ENCODE measurements at places on chromosomes 1 and 21.

GRCh38 chr1:54653036-54653435 lies 11.4 kb downstream of the MROH7 start:
- DNase-seq = no peak

DNA sequence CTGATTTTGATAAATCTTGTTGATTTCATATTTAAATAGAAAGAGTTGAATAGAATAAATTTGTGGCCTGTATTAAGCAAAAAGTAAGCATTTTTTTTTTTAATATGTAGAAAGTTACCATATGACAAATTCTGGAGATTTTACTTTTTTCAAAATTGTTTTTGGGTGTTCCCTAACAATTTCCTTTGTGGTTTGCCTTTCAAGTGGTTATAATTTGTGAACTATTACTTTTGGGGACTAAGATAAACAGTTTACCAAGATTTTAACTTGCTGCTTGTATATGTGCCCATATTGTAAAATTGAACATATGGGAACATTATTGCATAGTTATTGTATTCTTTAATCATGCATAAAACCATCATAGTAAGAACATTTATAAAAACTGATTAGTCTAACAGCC lies 34.6 kb downstream of the SLC30A7 start:
- DNase-seq = no peak

DNA sequence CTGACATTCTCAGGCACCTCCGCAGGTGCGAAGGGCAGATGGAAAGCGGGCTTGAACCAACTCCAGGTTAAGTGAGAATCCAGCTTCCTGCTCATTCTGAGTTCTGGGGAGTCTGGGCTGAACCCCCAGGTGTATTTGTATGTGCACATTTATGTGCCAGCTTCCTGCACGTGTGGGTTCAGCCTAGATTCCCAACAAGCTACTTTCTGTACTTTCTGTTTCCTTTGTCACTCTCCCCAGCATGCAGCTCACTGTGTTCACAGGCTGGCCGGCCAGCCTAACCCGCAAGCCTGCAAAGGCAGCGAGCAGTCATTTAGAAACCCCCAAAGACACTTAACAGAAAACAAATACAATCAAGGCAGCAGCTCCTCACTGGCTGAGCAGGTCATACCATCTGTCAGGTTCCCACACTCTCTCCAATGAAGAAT lies 1.3 kb upstream of the IL19 start:
- DNase-seq = no peak

- no peak for DNase-seq
Observed at GRCh38 chr1:235945775-235946570, 79.3 kb upstream of the LYST start.

DNA sequence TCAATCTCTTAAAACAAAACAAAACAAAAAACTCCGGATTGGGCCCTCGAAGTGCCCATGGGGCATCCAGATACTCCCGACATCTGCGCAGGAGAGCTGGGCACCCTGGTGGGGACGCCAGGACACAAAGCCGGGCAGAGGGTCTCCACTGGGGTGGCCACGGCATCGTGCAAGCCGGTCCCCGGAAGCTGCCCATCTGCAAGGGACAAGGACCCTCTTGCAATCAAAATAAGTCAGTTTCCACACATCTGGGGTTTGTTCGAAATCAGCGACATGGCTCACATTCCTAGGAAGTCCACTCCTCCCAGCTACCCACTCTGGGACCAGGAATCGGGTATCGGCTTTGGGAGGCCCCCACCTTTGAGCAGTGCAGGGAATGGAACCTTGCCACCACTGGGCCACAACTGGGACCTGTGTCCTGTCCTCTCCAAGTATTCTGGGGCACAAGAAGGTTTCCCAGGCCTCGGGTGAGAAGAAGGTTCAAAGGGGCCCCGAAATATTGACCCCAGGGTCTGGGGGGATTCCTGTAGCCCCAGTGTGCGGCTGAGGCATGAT lies 4.6 kb upstream of the PRDM16 start:
- no peak for DNase-seq

DNA sequence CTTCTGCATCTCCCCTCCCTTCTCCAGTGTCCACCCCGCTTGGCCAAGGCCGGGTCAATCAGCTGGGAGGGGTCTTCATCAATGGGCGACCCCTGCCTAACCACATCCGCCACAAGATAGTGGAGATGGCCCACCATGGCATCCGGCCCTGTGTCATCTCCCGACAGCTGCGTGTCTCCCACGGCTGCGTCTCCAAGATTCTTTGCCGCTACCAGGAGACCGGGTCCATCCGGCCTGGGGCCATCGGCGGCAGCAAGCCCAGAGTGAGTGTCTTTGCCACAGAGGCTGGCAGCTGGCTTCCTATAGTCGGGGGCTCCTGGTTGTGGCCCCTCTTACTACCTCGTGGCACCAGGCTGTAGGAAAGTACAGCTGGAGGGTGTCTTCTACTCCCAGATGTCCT lies 3.6 kb downstream of the PAX7 start:
- no peak for DNase-seq

DNA sequence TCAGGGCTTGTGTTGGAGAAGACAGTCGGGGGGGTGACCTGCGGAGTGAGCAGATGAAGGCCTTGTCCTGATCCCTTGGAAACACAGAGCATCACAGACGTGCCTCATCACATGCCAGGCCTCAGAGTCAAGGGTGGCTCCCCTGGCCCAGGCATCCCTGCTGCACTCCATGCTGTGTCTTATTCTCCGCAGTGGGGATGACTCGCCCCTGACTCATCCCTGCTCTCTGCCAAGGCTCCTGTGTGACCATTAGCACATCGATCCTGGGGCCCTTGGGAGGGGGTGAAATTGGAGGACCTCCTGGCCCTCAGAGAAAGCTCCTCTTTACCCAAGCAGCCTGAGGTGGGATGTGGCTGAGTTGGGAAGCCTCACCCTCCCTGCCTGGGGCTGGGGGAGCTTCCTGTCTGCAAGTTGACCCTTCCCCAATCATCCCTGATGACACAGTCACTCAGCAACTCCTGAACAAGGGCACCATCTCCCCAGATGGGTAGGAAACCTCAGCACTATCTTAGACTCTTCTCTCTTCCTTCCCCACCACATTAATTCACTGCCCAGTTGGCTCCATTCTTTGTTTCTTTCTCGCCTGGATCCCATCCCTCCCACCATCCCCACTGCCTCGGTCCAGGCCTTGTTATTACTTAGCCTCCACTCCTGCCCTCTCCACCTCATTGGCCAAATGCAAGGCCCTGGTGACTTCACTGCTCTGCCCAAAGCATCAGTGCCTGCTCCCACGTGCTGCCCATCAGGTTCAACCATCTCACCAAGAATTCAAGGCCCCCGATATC lies 74.6 kb downstream of the CAMK2N1 start:
- DNase-seq = no peak

DNA sequence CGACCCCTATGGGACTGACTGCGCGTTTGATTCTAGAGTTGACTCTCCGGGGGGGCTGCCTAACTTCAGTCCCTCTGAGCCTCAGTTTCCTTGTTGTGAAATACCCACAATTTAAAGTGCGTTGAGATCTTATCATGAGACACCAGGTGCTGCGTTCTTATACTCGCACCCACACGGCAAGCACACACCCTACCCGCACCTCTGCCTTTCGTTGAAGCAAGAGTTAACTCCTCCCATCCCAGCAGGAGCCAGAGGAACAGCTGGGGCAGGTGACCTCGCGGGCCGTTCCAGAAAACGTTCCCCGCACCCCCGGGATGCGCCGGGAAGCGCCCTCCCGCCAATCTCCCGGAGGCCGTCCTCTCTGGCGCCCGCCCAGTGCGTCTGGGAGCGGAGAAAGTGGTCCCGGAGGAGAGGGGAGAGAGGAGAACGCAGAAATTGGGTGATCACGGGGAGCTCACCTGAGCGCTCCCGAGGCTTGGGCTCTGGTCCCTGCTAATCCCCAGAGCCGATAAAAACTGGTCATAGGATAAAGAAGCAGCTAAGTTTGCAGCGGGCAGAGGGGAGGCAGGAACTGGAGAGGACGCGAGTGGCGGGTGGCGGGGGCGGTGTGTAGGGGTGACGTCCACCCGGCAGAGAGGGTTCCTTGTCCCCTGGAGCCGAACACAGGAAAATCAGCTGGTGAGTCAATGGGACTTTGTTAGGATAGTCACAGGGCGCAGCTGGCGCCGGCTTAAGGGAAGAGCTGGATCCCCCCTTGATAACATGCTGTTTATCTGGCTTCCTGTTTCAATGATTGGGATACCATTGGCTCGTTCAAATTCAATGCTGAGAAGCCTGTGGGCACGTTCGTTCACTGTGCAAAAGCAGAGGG lies 869 bp downstream of the NAV1 start:
- DNase-seq = peak; percentile 61

GRCh38 chr1:25683177-25683576 lies 66.6 kb downstream of the MAN1C1 start:
- DNase-seq = no peak

GRCh38 chr1:204126956-204127355 lies 24.9 kb downstream of the ETNK2 start:
- DNase-seq = no peak

GRCh38 chr1:210143465-210144062 lies 89.0 kb upstream of the SERTAD4 start:
- no peak for DNase-seq

DNA sequence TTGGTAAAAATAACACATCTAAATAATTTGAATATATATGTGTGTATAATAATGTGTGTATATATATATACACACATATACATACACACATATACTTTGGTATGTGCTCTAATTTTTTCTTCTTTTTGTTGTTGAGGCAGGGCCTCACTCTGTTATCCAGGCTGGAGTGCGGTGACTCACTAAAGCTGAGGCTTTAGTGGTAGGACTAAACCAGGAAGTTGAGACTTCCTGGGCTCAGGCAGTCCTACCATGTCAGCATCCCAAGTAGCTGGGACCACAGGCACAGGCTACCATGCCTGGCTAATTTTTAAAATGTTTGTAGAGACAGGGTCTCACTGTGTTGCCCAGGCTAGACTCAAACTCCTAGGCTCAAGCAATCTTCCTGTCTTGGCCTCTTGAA lies 46.7 kb upstream of the CXADR start:
- no peak for DNase-seq

- no peak for DNase-seq
Observed at GRCh38 chr1:161350671-161351070, 17.0 kb downstream of the CFAP126 start.

- no peak for DNase-seq
Observed at GRCh38 chr1:15626269-15626950, 9.2 kb downstream of the DDI2 start.

GRCh38 chr1:44408212-44408582 lies 3.1 kb downstream of the RNF220 start:
- no peak for DNase-seq

DNA sequence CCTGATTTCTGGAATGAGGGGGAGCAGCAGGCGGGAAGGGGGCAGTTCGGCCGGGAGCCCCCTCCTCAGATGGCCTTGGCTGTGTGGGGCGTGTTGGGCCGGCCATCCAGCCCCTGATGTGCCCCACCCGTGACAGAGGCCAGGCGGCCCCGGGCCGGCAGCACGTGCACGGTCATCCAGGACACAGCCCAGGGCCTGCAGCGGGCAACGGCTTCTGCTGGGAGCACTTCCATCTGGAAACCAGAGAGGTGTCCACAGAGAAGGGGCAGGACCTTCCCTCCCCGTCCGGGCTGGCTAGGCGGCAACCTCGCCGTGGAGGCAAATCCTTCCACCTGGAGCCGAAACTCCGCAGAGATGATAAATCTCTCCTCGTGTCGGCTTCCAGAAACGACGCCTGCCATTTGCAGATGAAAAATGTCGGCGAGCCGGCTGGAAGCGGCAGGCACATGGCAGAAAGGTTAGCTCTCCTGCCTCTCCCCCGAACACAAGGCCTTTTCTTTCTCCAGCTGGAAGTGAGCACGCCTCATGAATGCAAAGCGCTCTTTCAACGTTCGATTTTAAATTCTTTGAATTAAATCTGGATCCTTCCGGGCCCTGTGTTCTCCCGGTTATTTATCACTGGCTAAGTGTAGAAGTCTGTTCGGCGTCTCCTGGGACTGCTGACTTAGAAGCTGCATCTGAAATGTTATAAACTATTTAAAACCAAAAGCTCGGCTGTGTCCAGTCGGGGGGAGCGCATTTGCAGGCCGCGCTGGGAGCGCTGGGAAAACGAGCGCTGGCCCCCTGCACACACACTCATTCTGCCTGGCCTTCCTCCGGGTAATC lies 9.4 kb upstream of the ACTRT2 start:
- DNase-seq = no peak

DNA sequence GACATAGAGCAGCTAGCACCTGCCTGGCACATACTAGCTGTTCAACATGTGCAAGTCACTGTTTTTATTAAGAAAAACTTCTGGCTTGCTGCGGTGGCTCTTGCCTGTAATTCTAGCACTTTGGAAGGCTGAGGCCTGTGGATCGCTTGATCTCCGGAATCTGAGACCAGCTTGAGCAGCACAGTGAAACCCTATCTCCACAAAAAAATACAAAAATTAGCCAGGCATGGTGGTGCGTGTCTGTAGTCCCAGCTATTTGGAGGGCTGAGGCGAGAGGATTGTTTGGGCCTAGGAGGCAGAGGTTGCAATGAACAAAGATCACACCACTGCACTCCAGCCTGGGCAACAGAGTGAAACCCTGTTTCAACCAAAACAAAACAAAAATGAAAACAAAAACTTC lies 27.7 kb upstream of the C8B start:
- no peak for DNase-seq

- no peak for DNase-seq
Observed at GRCh38 chr1:31931593-31932225, 6.5 kb downstream of the PTP4A2 start.

Measured in mucosa of descending colon (tissue), 3 donors.